ENCODE measurements at places on chromosomes 16 and 17.

DNA sequence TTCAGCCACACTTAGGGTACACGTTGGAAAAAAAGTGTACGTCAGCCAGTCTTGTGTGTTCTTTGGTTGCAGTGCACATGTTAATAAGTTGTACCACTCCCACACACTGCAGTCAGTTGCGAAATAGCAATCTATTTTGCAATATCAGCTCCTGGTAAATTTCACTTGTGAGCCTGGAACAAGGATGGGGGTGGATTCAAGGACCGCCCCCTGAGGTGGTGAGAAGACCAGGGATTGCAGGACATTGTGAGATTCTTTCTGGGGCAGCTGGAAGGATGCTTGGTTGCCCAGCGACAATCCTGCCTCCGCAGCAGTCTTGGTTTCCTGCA, 78.6 kb upstream of the ZFHX3 start:
- peak; percentile 54 for DNase-seq

DNA sequence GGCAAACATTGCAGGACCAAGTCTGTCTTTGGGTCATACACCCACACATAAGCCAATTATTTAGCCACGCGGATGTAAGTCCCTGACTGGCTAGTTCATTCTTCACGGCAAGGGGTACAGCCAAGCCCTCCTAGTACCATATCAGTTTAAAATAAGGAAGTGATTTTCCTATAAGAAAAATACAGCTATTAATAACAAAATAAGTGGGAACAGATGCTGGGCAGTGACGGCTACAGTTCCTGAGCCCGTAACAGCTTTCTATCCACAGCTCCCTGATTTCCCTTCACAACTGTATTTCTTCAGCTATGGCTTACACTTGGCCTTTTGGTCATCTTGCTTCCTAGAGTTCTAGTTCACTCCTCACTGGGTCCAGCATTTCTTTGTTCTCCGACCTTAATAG, 542.4 kb upstream of the C16orf82 start:
- DNase-seq, result no peak

- DNase-seq, result no peak
Observed at GRCh38 chr16:66400503-66401380, 26.4 kb upstream of the BEAN1 start.

DNA sequence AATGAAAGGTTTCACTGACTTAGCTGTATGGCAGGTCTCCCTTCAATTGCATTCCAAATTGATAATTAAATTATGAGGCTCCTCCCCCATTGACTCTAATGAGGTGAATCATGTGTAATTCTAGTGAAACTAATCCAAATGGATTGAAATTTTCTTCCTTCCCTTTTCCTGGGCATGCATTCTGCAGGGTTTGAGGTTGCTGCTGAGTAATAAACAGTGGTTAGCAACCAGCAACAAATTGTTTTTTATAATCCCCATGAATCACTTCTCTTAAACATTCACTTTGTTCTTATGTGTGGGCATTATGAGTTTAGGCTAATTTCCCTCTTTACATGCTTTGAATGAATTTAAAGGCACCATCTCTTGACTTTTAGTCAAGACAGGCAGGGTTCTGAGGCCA, 43.4 kb downstream of the MYOCD start:
- no peak for DNase-seq

DNA sequence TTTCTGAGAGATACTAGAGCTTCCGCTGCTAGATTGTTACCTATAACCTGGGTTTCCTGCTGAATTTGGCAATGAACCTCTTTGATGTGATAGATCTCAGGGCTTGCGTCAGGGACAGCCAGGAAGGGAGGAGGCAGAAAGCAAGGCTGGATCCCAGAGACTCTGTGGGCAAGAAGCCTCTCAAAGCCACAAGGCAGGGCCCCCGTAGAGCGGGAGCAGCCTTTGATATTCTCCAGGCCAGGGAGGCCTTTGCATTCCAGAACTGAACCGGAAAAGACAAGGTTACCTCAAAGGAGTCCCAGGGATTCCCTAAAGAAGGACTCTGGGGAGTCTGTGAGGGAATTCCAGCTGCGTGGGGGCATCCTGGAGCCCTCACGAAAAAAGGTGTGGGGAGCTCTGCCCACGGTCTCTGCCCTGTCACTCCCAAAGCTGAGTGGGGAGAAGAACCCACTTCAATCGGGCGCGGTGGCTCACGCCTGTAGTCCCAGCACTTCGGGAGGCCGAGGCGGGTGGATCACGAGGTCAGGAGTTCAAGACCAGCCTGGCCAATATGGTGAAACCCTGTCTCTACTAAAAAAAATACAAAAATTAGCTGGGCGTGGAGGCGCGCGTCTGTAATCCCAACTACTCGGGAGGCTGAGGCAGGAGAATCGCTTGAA, 14.3 kb upstream of the SCIMP start:
- DNase-seq, result no peak

- no peak for DNase-seq
Observed at GRCh38 chr16:49587511-49587910, 213.9 kb downstream of the C16orf78 start.

- DNase-seq, result peak; percentile 28
Observed at GRCh38 chr17:74529243-74529642, 2.0 kb downstream of the CD300LB start.

DNA sequence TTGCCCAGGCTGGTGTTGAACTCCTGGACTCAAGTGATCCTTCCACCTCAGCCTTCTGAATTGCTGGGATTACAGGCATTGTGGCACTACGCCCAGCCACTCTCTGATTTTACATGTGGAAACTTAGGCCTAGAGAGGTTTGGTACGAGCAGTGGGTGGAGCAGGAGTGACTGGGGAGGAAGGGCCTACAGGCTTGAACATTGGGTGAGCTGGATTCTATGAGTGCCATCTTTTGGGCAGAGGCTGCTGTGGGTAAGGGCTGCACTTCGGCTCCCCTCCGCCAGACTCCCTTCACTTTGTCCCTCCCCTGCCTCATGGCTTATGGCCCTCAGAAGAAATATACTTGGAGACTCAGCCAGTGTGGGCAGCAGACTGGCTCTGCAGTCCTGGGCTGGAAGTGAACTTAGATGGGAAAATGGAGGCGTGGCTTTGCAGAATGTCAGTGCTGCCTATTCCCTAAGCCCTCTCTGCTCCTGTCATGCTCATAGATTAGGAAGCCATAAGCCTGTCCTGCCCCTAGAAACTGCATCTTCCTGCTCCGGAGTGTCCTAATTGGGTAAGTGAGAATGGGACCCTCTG, 9.5 kb upstream of the MRC2 start:
- no peak for DNase-seq

GRCh38 chr17:7992516-7992915, 9.9 kb upstream of the GUCY2D start:
- no peak for DNase-seq

GRCh38 chr16:26204138-26204537, 512.4 kb downstream of the HS3ST4 start:
- DNase-seq, result no peak

- no peak for DNase-seq
Observed at GRCh38 chr17:28889996-28890395, 7.5 kb downstream of the FLOT2 start.

Data from ecto neural progenitor cell (in vitro differentiated cells).